ENCODE measurements at places on chromosomes 7 and 10. TPM values are rescaled to one million over a fixed set of nuclear protein-coding genes. Genes with fewer than 3 reads are reported as not detected.

Gene SPDYE5
- total RNA-seq, result not detected

Gene PIK3CG
- total RNA-seq, result not detected

Gene TMEM213
- total RNA-seq, result not detected

DNA sequence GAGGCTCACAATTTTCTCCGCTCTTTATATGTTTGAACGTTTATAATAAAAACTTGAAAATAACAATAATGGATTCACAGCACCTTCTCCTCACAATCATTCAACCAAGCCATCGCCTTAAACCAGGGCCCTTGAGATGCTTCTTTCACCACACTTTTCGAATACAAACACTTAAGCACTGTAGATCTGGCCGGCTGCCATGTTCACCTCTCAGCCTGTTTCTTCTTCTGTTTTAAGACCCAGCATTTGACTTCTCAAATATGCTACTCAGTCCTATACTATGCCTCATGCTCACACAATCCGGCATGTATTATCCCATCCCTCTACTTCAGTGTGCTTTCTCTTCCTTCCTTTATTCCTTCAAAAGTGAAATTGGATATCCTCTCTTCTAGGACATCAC is 280.6 kb downstream of the TFEC start:
- DNase-seq, result no peak
- H3K4me1 ChIP-seq, result no peaks in the 10 kb centered on the region
- no peak overlapping the region for H3K4me3 ChIP-seq
- H3K27me3 ChIP-seq, result no peaks in the 10 kb centered on the region

DNA sequence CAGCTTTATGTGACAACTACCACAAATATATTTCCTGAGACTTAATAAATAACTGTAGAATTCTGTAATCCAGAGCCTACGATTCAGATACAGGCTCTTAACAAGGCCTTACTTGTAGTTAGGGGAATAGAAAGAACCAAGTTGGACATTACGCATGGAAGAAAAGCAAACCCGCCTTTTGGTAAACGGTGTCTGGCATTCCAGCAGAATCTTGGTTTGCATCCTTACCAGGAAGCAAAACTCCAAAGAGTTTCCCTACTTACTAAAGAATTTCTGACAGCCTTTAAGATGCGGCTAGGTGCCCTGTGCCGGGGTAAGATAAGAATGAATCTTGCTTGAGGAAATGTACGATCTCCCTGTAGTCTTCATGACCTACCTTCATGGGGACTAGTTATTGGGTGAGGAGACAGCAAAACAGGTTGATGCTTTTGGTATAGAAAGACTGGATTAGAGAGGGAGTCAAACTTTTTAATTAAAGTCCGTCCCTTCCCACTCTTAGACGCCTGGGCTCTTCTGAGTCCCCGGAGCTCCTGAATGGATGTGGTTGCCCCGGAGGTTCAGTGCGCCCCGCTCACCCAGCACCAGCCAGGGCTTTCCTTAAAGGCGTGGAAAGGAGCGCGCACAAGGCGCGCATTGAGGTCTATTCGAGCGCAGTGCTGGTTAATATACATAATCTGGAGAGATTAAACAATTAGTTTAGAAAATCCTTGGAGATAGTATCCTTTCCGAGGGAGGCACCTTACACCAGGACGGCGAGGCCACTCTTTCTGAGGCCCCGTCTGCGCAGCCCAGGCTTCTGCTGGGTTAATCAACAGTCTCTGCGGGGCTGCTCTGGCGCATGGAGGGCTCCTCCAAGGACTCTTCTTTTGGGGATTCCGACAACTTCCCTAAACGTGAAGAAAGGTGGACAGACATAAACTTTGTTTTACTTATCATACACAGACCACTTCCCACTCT is 11.5 kb downstream of the PTF1A start:
- no peak overlapping the region for H3K27ac ChIP-seq
- no peak for DNase-seq

DNA sequence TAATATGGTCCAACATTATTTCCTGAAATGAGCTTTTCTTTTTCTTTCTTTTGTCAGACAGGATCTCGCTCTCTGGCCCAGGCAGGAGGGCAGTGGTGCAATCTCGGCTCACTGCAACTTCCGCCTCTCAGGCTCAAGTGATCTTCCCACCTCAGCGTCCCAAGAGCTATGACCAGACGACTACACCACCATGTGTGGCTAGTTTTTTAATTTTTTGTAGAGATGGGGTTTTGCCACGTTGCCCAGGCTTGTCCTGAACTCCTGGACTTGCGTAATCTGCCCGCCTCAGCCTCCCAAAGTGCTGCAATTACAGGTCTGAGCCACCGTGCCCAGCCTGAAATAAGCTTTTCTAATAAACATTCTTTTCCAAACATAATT is 48.6 kb downstream of the CUL2 start:
- no peak for DNase-seq
- 0 out of 2 replicates have a peak, but pooled peaks cover 3% of the 10 kb centered on the region for H3K36me3 ChIP-seq
- H3K27me3 ChIP-seq, result no peaks in the 10 kb centered on the region
- H3K27ac ChIP-seq, result no peak overlapping the region

DNA sequence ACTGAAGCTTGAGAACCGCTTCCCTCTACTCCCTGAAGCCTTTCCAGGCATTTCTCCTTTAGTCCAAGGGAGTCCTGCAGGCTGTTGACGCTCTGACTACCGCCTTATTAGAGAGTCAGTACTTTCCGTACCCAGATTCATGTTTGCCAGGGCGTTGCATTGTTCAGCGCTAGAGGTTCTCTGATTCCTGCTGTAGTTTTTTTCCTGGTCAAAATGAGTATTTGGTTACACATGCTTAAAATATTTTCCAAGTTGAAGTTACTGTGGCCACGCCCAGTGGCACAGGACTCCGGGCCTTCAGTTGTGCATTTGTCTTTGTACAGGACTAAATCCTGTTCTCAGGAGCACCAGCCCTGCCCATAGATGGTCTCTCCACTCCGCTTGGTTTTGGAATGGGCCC is 7.9 kb downstream of the MTURN start:
- no peak overlapping the region for H3K4me3 ChIP-seq
- no peaks in the 10 kb centered on the region for H3K27me3 ChIP-seq
- peak; percentile 16 for DNase-seq
- H3K27ac ChIP-seq, result no peak overlapping the region

All from Caco-2 (cell line).